ENCODE measurements at places on chromosomes 1 and 21. TPM values are rescaled to one million over a fixed set of nuclear protein-coding genes. Genes with fewer than 3 reads are reported as not detected.

The DCST2 gene
- 8.5 TPM for polyA plus RNA-seq

The CD5L gene
- not detected for polyA plus RNA-seq

The PDZK1IP1 gene
- polyA plus RNA-seq: 1.5 TPM

The ZSCAN20 gene
- 1.8 TPM for polyA plus RNA-seq

The COL9A2 gene
- 12.2 TPM for polyA plus RNA-seq

The GNAT2 gene
- polyA plus RNA-seq: not detected

The KLF17 gene
- 1.5 TPM for polyA plus RNA-seq

The KIF21B gene
- 0.57 TPM for polyA plus RNA-seq

The TSPAN1 gene
- polyA plus RNA-seq: 8.2 TPM

The B3GALT2 gene
- polyA plus RNA-seq: 0.51 TPM

The PLXNA2 gene
- polyA plus RNA-seq: 4.3 TPM

The SPOCD1 gene
- 0.46 TPM for polyA plus RNA-seq

All from adrenal gland (tissue), 19 donors.